Esophagus muscularis mucosa (tissue), 4 donors: ENCODE measurements at places on chromosomes 12 and 14. TPM values are rescaled to one million over a fixed set of nuclear protein-coding genes. Genes with fewer than 3 reads are reported as not detected.

Gene TNFAIP2
- total RNA-seq, result 91.8 TPM

Gene CCDC197
- not detected for total RNA-seq

Gene KIF26A
- total RNA-seq, result 4.6 TPM

Gene P2RX2
- 4.1 TPM for total RNA-seq

Gene SLC7A8
- total RNA-seq, result 41.4 TPM

Gene KRT82
- total RNA-seq, result not detected

DNA sequence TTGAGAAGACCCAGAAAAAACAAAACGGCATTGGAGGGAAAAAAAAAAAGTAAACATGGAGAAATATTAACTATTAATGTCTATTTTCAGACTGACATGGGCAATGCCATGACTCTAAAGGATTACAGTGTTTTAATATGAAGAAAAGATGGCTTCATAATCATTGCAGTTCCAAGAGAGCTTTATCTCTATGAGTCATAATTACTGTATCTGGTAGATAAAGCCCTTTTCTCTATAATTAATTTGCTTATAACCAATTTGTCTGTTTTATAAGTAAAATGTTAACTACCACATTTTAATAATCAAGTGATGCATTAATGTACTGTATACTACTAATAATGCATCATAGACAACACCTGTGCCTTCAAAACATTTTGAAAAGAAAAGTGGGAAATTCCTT, 59.7 kb downstream of the CLIP1 start:
- no peak for DNase-seq

DNA sequence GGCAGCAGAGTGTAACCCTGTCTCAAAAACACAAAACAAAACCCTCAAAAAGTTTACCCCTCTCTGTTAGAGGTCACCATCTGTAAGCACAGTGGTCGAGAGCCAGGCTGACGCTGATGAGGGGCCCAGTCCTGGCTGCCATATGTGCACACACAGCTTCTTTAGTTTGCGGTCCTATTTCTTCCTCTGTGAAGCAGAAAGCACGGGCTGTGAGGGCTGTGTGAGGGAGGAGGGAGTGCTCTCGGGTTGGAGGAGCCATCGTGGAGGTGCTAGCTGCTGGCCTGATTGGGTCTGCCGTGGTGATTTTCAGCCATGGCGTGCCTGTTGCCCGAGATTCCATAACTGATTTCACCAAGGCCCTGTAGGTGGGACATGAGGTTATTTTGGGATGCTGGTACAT, 3.5 kb downstream of the ULK1 start:
- DNase-seq, result no peak

DNA sequence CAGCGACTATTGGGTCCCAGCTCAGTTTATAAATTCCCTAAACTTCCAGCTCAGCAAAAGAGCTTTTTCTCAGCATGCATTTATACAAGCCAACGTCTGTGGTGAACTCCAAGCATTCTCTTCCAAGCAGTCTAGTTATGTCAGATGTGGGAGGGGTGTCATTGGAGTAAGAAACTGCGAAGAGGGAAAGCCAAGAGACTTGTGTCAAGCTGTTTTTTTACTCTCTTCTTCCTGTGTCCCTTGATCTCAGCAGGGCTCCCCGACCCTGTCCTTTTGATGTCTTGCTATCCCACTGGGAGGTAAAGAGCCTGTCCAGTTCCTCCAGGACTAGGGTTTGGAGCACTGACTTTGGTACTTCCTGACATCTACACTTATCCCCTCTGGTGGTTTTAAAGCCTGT, 69.0 kb downstream of the PPM1H start:
- no peak for DNase-seq

DNA sequence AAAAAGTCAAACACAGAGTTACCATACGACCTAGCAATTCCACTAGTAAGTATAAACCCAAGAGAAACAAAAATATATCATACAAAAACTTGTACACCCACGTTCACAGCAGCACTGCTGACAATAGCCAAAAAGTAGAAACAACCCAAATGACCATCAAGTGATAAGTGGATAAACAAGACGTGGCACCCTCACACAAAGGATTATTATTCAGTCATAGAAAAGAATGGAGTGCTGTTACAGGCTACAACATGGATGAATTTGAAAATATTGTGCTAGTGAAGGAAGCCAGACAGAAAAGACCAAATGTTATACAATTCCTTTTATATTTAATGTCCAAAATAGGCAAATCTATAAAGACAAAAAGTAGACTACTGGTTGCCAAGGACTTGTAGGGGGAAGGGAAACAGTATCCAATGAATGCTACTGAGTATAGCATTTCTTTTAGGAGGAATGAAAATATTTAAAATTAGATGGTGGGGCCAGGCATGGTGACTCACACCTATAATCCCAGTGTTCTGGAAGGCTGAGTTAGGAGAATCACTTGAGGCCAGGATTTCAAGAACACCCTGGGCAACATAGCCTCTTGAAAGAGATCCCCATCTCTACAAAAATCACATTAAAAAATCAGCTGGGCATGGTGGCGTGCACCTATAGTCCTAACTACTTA, 41.9 kb downstream of the SPTLC2 start:
- peak; percentile 5 for DNase-seq

DNA sequence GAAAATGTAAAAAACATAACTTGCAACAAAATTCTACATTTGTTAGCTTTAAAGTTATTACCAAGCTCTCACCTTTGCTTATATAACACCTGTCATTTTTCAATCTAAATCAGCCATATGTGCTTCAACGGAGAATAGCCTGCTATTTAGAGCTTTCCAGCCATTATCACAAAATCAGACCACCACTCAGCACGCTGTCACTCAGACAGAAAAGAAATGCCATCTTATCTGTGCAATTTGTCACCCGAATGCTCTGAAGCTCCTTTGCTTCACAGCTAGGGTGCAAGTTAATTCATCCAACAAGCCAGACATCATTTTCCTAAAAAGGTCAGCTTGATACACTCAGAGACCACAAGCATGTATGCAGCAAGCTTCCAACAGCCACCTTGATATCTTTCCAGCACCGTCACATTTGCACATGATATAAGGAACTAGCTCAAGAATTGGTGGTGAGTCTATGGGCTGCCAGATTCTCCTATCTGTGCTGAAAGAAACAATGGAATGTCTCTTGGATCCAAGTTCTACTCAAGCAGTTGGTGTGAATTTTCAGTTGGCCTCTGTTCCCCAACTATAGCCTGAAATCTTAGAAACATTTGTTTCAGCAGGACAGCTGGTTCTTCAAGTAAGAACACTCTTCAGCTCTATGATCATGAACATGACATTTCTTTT, 20.0 kb upstream of the IFNG-AS1 start:
- no peak for DNase-seq

DNA sequence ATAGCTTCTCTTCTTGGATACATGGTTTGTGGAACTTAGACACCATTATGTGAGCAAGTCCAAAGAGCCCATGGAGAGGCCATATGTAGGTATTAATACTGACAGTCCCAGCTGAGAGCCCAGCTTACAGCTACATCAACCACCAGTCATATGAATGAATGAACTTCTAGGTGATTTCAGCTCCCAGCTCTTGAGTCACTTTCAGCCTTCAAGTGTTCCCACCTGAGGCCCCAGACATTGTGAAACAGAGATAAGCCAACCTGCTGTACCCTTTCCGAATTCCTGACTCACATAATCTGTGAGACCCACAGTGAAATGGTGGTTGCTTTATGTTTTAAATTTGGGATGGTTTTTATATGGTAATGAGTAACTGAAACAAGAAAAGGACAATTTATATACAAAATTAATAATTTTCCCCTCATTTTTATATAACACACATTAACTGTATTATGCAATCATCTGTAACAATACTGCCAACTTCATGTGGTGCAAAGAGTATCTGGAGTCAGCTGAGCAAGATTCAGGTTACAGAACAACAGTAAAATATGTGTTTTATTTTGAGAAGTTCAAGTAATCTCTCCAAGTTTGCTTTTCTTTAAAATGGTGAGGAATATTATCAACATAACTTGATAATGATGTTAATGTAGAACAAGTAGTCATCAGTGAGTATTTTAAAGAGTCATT, 27.7 kb upstream of the FBXO33 start:
- DNase-seq, result no peak

GRCh38 chr14:99511421-99512109, 30.4 kb downstream of the CCNK start:
- DNase-seq, result no peak

DNA sequence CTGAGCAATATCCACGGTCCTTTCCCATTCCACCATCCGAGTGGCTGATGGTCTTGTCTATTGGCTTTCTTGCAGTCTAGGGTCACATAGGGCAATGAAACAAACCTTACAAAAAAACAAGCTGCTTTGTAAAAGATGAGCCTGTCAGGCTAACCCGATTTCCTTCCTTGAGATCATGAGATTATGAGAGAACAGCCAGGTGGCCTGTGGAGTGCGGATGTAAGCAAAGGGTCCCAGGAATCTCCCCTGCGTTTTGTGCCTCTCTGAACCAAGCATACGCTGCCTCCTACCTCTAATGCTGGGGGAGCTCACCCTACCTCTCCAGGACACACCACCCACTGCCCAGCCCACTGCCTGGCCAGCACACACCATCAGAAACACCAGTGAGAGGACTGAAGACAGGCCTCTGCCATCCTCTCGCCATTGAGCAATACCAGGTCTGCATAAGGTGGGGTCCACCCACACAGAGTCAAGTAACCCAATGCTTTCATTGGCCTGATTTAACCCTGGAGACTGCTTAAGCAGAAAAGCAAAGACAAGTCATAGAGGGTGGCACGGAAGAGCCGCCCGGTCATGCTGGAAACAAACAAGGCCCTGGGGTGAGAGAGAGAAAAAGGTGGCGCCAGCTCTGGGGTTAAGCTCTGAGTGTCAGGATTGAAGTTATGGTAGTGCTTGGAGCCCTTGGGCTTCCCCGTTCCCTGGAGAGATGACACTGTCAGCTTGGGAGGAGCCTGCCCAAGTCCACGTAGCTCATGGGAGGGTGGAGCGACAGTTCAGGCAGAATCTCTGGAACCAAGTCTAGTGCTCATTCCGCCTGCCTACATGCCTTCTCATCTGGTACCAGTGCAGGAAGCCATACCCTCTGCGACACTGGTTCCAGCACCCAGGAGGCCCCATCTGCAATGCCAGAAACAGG, 46.6 kb downstream of the CALM1 start:
- DNase-seq, result no peak

- no peak for DNase-seq
Measured at GRCh38 chr12:53097564-53098353, at the start of gene IGFBP6. Gene IGFBP6 (plus strand): TSS chr12:53097667. CDS start chr12:53097718, 51 bp downstream.

DNA sequence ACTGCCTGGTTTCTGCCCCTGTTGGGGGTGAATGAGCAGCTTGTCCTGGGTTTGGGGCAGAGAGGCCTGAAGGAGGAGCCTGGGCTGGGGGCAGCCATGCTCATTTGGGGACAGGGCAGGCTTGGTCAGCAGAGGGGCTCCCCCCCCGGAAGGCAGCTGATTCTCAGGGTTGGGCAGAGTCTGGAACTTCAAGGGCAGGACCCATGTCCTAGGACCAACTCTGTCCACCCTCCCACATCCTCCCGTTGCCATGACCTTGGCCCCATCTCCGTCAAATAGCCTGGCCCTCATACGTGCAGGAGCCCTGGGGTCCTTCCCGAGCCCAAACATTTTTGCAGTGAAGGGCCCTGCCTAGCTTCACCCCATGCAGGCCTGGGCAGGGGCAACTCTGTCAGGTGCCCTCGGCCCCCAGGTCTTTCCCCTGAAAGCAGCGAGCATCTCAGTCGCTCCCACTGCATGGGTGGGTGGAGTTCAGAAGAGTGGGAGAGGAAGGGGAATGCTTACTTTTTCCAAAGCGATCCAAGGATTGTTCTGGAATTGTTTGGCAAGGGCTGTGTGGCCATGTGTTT, 32.6 kb downstream of the TNFAIP2 start:
- DNase-seq, result no peak

- no peak for DNase-seq
Measured at GRCh38 chr12:99959549-99960170, 25.1 kb downstream of the ANKS1B start.
